Hematopoietic multipotent progenitor cell (in vitro differentiated cells): ENCODE measurements at places on chromosomes 11 and 22.

- DNase-seq, result no peak
Observed at GRCh38 chr11:65454311-65454695, 31.7 kb downstream of the NEAT1 start.

DNA sequence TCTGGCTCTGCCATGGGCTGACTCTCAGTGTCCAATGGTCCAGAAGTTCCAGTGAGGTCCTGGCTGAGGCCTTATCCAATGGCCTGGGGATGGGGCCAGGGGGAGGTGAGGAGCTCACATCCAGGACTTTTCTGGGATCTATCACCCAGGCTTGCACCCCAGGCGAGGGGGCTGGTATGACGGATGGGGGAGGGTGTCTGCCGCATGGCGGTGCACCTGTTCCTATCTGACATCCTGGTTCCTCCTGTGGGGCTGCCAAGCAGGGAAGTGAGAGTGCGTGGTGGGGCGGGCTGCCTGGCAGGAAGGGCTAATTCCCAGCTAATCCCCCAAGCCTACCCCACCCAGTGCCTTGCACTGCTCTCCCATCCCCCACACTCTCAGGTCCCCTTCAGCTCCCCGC lies 102.1 kb downstream of the NECTIN1 start:
- DNase-seq, result no peak

GRCh38 chr11:15468466-15468865 lies 353.7 kb downstream of the INSC start:
- no peak for DNase-seq

- peak; percentile 96 for DNase-seq
Observed at GRCh38 chr11:66311965-66312548, 4.8 kb downstream of the CD248 start.
